ENCODE measurements at places on chromosomes 7 and 10. TPM values are rescaled to one million over a fixed set of nuclear protein-coding genes. Genes with fewer than 3 reads are reported as not detected.

GRCh38 chr7:129969881-129970446 is 17.2 kb upstream of the UBE2H start:
- DNase-seq = no peak

- DNase-seq = peak; percentile 81
Observed at GRCh38 chr7:73850781-73851207, 8.5 kb upstream of the METTL27 start.

DNA sequence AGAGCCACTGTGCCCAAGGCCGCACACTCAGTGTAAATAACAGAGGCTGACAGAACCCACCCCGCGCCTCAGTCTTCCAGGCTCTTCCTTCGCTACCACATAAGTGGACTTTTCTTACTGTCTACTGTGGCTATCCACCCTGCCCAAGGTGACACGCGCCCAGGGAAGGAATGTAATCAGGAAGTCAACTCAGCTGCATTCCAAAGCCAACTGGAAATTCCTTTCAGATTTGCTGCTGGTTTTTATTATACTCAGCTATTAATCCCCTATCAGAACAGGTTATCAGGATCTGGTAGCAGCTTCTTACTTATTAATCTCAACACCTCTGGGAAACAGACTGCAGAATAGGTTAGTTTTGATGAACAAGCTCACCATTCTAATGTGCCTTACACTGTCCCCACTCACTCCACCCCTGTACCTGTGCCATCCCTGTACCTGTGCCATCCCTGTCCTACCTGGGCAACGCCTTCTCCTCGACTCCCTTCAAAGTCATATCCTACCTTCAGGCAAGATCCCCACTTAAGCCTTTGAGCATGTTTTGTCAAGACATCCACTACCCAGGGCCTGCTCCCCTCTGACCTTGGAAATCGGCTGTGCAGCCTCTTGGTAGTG is 90.7 kb downstream of the NHLRC2 start:
- DNase-seq = no peak

DNA sequence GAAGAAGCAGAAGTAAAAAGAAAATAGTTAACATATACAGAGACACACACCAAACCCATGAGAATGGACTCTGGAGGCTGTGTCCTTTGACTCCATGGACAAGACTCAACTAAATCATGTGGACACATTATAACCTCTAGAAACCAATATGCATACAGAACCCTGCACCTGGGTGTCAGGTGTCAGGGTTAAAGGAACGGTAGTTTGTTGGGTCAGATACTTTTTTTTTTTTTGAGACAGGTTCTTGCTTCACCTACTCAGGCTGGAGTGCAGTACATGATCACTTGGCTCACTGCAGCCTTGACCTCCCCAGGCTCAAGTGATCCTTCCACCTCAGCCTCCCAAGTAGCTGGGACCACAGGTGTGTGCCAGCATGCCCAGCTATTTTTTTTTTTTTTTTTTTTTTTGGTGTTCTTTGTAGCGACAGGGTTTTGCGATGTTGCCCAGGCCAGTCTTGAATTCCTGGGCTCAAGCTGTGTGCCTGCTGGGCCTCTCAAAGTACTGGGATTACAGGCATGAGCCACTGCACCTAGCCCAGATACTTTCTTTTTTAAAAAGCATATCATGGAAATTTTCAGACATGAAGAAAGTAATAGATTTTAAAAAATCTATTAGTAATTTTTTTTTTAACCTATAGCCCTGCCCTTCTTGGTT is 31.3 kb downstream of the GALNT11 start:
- no peak for DNase-seq

DNA sequence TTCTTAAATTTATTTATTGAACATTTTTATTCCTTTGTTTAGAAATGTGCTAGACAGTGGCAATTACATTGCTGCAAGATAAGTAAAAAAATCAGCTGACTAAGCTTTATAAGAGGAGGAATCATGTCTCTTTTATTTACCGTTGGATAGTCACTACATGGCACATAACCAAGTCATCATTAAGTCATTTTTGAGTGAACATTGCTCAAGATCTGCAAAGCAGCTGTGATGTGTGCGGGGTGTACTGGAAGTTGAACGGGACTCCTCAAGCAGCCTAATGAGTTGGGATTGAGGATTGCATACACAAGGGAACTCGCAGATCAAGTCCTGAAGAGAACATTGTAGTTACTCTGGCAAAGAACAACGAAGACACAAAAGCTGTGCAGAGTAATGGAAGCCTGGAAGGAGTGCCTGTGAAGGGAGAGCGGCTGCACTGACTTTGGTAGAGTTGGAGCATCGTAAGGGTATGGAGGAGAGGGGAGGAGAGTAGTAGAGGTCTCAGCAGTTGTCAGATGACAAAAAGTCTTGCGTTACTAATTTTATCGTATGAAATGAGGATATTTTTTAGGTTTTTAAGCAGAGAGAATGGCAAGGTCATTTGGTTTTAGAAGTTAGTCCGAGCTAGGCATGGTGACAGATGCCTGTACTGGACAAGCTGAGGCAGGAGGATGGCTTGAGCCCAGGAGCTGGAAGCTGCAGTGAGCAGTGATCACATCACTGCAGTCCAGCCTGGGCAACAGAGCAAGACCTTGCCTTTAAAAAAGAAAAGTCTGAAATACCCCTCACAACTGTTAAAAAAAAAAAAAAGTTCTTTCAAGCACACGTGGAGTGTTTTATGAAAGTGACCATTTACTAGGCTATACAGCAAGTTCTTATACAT is 95.1 kb downstream of the BMPR1A start:
- DNase-seq = peak; percentile 89

DNA sequence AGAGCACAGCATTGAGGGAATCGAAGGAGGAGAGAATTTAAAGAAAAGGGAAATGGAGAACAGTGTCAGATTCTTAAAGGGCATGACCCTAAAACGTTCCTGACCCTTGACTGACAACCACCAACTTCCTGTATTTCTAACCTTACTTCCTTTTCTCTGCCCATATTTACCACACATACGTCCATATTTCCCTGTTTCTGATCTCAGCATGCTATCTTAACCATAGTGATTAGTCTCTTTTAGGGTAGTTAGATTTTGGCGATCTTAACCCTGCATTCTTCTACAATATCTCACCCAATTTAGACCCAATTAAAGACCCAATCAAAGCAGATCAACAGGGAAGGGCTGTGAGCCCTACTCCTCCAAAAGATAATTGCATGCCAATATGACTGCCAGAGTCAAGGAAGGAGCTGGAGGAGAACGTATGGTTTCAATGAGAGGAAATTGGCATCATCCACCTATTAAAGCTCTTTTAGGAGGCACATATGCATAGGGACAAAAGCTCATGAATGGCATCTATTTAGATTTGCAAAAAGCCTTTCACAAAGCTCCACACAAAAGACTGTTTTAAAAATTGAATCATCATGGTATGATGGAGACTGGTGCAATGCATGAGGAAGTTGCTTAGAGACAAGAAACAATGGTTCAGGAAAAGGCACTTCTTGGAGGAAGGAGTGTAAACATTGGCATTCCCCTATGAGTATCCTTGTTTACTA is 49.0 kb upstream of the ARHGAP12 start:
- DNase-seq = peak; percentile 8

DNA sequence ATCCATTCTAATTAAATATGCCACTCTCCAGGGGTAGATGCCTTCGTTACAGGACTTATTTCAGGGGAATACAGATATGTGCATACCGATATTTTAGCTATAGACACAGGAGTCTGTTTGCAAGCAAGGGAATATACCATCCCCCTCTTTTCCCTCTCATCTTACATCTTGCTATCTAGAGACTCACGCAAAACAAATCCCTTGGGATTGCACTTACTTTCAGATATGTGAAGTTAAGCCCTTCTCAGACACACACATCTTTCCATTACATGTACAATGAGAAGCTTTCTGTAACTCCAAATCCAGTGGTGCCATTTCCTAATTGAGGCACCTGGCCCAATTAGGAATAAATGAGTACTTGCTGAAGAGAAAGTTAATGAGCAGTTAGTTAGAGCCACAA is 250.4 kb upstream of the FZD8 start:
- no peak for DNase-seq

DNA sequence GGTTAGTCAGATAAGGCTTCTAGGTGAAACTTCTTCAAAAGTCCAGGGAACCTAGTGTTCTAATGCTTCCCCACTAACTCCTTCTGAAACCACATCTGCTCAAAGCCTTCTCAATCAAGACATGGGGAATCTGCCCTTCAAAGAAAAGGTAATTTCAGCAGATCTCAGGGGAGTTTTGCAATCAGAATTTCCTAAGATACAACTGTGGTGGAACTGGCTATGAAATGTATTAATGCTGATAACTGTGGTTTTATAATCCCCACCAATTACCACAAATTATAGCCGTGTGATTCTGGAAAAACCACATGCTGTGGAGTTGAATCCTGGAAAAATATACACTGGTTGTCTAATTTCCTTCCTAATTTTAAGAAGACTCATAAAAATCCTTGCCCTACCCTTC is 233.8 kb downstream of the SORCS1 start:
- DNase-seq = no peak

DNA sequence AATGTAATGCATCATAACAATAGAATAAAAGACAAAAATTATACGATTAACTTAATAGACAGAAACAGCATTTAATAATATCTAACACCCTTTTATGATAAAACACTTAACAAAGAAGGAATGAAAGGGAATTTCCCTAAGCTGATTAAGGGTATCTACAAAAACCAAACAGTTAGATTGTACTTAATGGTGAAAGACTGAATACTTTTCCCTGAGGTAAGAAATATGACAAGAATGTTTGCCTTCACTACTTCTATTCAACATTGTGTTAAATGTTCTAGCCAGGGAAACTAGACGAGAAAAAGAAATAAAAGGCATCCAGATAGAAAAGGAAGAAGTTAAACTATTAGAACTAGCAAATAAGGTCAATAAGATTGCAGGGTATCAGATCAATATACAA is 276.9 kb downstream of the BAMBI start:
- no peak for DNase-seq

DNA sequence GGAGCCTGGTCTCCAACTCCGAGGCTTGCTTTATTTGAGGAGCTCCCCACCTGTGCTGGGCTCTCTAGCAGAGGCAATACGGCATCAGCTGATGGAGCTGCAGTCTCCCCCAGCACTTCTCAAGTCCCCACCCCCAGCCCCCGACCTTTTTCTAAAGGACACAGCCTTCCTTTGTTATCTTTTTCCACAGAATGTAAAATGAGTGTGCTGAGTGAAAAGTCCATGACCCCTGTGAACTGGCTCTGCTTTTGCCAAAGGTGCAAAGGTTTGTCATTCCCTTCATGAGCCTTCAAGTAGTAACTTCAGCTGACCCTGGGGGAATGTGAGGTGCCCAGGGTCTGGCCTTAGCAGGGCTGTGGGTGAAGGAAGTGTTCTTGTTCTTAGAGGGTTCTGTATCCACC is 25.5 kb downstream of the LRRC4 start:
- DNase-seq = no peak

GRCh38 chr10:68135922-68136792 is 26.9 kb downstream of the MYPN start:
- peak; percentile 59 for DNase-seq

- no peak for DNase-seq
Observed at GRCh38 chr10:4941540-4942330, 21.5 kb upstream of the AKR1C1 start.

DNA sequence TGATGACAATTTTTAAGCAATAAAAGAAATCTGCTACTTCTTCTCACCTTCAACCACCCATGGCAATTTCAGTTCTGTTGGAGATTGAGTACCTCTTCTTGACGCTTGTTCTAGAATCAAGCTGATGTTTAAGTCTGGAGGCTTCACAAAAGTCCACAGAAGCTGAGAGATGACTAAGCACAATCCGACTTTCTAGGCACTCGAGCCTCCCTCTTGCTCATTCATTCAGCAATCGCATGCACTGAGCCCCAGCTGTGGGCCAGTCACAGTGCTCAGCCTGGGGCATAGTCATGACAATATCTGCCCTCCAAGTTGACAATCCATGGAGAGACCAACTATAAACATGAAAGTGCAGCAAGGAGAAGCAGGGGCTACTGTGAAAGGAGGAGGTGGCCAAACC is 103.2 kb downstream of the IPMK start:
- no peak for DNase-seq

DNA sequence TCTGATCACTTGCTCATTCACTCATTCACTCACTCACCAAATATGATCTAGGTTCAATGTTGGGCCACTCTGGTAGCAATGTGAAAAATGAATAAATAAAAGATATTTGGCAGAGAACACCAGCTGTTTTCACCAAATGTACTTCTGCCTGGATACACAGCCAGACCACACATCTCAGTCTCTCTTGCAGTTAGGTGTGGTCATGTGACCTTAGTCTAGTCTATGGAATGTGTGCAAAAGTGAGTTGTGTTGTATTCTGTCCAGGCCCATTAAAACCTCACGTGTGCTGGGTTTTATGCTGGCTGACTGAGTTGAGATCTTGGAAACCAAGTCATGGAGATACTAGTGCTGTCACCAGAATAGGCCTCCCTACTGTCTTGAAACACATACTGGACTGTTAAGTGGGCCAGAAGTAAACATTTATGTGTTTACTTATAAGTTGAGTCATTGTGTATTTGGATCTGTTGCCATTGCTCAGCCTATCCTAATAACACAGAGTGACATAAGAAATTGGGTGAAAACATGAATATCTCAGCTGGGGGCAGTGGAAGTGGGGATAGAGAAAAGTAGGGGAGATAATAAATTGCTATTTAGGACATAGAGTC is 145.5 kb downstream of the PTEN start:
- no peak for DNase-seq

DNA sequence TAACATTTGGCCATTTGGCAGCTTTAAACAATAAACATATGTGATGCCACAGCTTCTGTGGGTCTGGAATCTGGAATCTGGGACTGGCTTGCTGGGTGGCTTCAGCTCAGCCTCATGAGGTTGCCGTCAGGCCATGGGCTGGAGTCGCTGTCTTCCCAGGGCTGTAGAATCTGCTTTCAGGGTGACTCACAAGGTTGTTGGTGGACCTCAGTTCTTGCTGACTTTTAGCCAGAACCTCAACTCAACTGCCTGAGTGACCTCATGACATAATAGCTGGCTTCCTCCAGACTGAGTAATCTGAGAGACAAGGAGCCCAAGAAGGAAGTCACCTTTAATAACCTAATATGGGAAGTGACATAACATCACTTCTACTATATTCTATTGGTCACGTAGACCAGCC is 44.6 kb upstream of the TSPAN13 start:
- no peak for DNase-seq

- no peak for DNase-seq
Observed at GRCh38 chr10:62916141-62916603, 100.0 kb upstream of the EGR2 start.

The FZD8 gene
- total RNA-seq = 7.6 TPM

The ANKRD61 gene
- total RNA-seq = not detected

The CCZ1B gene
- total RNA-seq = 55.1 TPM

The OR2A42 gene
- total RNA-seq = 0.10 TPM

The FAM24B gene
- total RNA-seq = 5.7 TPM

The NEUROD6 gene
- total RNA-seq = 0.30 TPM

The TBX20 gene
- total RNA-seq = 0.20 TPM

The PTF1A gene
- total RNA-seq = not detected

The CDHR3 gene
- 7.9 TPM for total RNA-seq

All from skin of body (tissue), 3 donors.